ENCODE measurements at places on chromosomes 4 and X.

DNA sequence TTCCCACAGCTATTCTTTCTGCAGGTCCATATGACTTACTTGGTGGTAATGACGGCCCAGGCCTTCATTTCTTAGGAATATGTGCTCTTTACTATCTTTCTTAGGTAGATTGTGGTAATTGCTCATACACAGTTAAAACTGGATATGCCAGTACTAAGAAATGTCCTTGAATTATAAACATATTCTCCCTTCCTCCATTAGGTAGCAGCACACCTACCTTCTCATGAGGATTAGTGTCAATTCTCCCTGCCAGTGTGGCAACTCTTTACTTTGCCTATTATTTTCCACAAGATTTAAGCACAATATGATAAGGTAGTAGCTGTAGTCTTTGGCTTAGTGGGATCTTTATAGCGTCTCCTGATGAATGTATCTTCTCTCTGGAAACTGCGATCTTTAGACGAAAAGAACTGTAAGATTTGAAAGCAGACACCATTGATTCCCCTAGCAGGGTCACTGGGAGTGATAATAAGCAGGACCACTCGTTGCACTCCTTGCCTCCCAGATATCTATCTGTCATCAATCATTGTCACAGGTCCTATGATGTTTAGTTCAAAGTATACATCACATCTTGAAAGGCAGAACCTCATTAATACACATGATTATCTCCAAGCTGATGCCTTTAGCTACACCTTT, 1240.7 kb downstream of the C4orf33 start:
- DNase-seq = no peak

- DNase-seq = no peak
Measured at GRCh38 chr4:167230744-167231143, 3.5 kb downstream of the SPOCK3 start.

DNA sequence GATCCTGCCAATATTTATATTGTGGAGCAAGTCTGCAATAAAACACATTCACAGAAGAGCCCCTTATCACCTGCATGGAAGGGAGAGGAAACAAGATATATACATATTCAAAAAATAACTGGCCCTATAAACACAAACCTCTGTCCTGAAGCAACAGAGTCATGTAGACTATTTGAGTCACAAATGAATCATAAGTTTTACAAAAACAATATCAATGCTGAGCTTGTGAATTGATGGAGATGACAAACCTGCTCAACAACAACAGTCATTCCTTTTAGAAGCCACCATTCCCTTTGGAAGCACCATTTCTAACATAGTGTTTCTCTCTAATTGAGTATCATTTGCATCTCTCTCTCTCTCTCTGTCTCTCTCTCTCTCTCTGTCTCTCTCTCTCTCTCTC, 313.9 kb downstream of the MID1IP1 start:
- no peak for DNase-seq

- DNase-seq = no peak
Measured at GRCh38 chrX:45952030-45952429, 593.2 kb downstream of the ZNF674 start.

- no peak for DNase-seq
Measured at GRCh38 chrX:153349952-153350351, 16.0 kb downstream of the ZNF275 start.

DNA sequence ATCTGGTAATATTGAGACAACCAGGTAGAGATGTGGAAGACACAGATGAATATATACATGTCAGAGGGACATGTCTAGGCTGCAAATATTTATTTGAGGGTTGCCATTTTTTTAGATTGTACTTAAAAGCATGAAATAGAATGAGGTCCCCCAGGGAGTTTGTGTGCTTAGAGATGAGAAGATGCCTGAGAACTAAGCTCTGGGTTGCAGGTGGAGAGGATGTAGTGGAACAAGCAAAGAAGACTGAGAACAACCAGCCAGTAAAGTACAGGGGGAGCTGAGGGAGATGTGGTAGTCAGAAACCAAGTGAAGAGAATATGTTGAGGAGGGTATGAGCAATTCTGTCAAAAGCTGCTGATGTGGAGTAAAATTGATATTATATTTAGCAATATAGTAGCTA, 95.6 kb upstream of the UNC5C start:
- no peak for DNase-seq

- no peak for DNase-seq
Measured at GRCh38 chr4:6794189-6794588, 11.7 kb downstream of the KIAA0232 start.

DNA sequence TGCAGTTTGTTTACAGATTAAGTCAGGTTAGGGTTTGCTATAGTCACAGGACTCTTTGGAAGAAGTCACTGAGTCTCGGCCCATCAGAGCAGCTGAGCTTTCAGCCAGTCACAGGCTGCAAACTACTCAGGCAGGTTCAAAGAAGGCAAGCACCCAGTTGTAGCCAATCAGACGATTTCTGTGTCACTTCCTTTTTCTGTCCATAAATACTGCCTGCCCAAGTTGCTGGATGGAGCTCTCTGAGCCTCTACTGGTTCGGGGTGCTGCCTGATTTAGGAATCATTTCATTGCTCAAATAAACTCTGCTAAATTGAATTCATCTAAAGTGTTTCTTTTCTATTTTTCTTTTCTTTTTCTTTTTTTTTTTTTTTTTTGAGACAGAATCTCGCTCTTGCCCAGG, 7.3 kb upstream of the SH3BP2 start:
- peak; percentile 38 for DNase-seq

GRCh38 chr4:8045909-8046308, 106.2 kb upstream of the AFAP1 start:
- no peak for DNase-seq

DNA sequence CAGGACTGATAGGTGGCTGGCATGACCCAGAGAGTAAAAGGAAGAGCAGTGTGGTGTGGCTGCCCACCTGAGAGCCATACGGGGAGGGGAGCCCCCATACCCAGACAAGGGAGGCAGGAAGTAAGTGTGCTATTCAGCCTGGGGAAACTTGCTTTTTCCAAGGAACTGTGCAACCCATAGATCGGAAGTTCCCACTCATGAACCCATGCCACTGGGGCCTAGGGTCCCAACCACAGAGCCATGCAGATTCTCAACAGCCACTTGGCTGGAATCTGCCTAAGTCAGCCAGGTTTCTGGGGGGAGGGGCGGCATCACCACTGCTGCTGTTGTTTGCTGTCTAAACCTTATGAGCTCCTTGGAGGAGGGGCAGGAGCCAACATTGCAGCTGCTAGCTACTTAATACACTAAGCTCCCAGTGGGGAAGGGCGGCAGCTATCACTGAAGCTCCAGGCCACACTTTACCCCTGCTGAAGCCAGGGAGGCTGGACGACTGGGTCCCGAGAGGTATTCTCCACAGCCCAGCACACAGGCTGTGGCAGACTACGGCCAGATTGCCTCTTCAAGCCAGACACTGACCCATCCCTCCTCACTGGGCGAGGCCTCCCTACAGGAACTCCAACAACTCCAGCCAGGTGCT, 410.4 kb downstream of the INPP4B start:
- no peak for DNase-seq

DNA sequence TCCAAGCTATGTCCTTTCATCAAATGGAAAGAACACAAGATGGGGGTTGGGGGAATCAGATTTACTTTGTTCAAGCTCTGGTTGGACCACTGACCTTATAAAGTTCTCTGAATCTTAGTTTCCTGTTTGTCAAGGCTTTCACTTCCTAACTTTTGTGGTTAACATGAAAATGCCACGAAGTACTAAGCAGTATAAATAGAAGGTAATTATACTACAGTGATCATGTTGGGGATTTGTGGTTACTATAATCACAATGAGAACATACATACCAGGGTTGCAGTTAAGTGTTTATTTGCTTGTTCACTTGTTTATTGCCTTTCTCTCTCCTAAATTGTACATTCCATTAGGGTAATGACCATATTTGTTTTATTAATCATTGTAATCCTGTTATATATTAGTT, 53.2 kb downstream of the SPRY1 start:
- no peak for DNase-seq

- no peak for DNase-seq
Measured at GRCh38 chr4:169811476-169811875, 53.7 kb upstream of the HPF1 start.

- DNase-seq = no peak
Measured at GRCh38 chrX:17860179-17860780, 818 bp downstream of the RAI2 start.

- no peak for DNase-seq
Measured at GRCh38 chrX:23061116-23061515, 61.4 kb downstream of the DDX53 start.

DNA sequence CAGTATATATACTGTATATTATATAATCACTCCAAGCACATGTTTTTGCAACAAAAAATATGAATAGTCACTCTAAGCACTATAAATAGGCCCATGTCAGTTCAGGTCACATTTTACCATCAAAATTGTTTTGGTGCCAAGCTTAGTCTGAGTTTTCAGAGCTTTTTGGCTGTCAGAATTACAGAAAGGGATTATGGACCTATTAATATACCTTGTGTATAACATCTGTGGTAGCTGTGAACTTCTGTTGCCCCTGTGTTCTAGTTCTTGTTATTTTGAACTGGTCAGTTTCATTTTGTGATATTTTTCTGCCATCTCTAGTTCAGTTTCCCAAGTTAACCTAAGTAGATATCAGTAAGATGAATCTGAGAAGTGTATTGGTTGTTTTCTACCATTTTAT, 22.9 kb downstream of the EXOC1 start:
- no peak for DNase-seq

DNA sequence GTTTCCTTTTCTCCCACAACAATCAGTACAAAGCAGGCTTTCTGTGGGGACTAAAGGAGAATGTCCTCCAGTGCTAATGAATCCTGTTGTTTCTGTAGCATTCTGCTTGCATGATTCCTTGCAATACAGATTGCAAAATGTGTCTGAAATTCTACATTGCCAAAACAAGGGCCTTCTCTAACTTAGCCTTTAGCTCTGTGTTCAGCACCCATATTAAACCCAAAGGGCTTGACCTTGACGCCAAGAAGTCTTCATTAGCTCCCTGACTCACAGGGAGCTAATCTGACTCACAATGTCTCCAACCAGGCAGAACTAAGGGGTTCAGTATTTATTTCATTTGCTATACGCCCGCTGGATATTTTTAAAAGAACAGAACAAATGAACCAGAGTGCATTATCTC, 241.4 kb upstream of the CLNK start:
- DNase-seq = no peak

GRCh38 chr4:385934-386707, 48.5 kb downstream of the ZNF141 start:
- DNase-seq = no peak

- DNase-seq = no peak
Measured at GRCh38 chrX:50432829-50433289, 37.8 kb downstream of the DGKK start.

DNA sequence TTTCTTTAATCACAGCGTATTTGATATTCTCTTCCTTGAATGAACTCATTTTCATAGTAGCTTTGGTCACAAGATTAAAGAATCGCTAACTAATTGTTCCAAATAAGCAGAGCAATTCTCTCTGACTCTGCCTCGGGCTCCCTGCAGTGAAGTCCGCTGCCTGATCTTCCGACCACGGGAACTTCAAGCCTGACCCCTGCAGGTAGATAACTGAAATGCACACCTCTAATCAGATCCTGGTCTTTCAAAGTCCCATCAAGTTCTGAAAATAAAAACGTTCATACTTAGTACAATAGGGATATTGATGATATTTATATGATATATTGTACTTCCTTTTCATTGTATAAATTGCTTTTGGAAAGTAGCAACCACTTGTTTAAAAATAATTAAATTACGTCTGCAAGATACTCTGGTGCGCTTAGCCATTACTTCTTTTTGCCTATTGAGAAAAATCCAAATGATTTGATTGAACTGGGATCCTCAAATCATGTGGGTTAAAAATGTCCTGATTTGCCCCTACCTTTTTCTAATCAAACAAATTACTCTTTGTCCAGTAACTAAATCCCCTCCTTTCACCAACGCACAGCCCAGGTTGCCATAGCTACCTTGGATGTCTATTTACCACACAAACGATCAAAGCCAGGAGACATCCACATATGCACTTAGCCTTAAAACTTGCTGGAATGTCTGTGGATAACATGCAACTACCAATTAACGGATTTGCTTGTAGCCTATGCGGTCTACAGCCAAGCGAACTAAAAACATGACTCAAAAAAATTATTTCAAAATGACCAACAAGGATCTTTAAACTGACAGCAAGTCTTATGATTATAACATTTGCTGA, 4.2 kb downstream of the MID1 start:
- DNase-seq = no peak

DNA sequence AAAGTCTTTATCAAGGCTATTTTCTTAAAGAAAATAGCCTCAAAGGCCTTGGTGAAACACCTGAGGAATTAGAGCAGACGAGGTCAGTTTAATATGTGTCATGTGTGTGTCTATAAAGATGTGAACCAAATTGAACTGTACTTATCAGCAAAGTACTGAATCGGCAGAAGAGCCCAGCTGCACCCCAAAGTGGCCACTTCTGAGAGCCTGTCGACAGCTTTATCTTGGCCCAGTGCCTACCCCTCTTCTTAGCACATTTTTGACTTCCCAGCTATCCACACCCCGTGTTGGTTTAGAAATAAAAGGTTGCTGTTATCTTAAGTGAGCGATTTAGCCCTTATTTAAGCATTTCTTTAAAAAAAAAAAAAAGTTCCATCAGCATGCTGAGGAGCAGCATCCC, 329.7 kb downstream of the FBXW7 start:
- no peak for DNase-seq

GRCh38 chrX:39969099-39969818, 128.5 kb downstream of the BCOR start:
- DNase-seq = no peak

GRCh38 chr4:100811046-100811445, 293.2 kb upstream of the EMCN start:
- DNase-seq = no peak

DNA sequence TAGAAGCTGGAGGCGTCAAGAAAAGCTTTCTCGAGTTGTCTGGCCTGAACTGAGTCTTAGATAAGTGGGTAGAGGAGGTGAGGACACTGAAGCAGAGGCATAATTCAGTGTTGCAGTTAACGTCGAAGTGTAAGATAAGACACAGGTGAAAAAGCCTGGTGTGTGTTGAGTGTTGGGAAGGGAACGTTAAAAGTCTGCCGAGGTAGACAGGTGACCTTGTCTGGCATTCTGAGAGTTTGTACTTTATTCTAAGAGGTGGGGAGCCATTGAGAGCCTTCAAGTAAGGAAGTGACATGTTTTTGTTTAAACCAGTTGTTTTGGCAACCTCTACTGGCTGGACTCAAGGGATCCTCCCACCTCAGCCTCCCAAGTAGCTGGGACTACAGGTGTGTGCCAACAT, 219.1 kb downstream of the SHROOM3 start:
- DNase-seq = no peak

GRCh38 chrX:21723814-21724213, 34.1 kb downstream of the SMPX start:
- no peak for DNase-seq

DNA sequence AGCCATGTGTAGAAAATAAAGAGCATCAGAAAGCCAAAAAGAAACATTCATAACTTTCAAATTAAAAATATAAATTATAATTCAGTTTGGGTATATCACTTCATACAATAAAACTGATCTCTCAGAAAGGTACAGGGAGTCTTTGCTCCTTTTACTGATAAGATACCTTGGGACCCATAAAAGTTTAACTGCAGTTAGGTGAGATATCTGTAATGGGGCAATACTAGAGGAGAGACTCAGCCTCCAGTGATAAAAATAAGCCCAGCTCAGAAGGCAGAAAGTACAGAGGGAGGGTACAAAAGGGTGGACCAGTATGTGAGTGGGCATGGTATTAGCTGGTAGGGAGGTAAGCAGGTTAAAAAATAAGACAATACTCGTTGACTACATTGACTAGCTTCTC, 180.9 kb upstream of the AGTR2 start:
- DNase-seq = no peak
